Activated CD4-positive, alpha-beta memory T cell treated with anti-CD3 and anti-CD28 coated beads, Interleukin-2, amount 10 ng/mL, durations not matched to agents 7 days and 5 days (primary cell): ENCODE measurements at places on chromosomes 12 and 14. TPM values are rescaled to one million over a fixed set of nuclear protein-coding genes. Genes with fewer than 3 reads are reported as not detected.

DNA sequence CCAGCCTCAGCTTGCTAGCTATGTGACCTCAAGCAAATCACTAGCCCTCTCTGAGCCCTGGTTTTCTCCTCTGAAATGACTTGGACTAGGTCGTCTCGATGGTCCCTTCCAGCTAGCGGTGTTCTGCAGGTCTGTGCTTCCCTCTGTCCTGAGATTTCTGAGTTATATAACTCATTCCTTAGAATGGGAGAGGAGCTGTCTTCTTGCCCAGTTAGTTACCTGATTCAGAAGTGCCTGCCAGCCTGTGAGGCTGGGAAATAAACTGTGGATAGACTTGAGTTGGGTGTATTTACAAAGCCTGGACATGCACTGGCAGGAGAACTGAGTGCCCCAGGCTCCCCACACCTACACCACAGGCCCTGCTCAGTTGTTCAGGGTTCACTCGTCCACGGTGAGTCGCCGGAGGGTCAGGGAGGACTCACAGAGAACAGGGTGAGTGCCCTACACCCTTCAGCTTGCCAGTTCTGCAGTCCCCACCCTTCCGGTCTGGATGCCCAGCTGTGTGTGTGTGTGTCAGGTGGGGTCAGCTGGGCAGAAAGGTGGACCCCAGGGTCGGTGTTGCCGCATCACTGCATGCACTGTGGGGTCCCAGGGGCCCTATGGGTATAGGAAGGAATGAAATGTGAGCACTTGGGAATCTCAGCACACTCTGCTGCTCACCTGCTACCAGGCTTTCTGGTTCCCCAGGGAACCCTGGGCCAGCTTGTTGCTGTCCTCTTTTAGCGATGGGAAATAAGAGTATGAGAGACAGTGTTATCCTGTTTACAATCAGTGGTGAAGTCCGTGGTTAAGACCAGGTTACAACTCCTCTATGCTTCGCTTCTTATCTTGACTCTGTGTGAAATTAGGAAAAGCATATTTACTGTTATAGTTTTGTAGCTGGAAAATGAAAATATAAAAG lies 348.2 kb downstream of the DPF3 start:
- peaks cover 4% of the 10 kb centered on the region for H3K36me3 ChIP-seq
- no peak for DNase-seq
- H3K4me1 ChIP-seq = peaks cover 37% of the 10 kb centered on the region
- no peak overlapping the region for H3K4me3 ChIP-seq
- H3K27me3 ChIP-seq = peaks cover 44% of the 10 kb centered on the region

GRCh38 chr12:22103418-22103817 lies 57.4 kb downstream of the CMAS start:
- no peaks in the 10 kb centered on the region for H3K27me3 ChIP-seq
- H3K36me3 ChIP-seq = no peaks in the 10 kb centered on the region
- no peak for DNase-seq
- H3K4me1 ChIP-seq = peaks cover 12% of the 10 kb centered on the region
- H3K27ac ChIP-seq = no peak overlapping the region

Gene BATF
- total RNA-seq = 66.1 TPM

DNA sequence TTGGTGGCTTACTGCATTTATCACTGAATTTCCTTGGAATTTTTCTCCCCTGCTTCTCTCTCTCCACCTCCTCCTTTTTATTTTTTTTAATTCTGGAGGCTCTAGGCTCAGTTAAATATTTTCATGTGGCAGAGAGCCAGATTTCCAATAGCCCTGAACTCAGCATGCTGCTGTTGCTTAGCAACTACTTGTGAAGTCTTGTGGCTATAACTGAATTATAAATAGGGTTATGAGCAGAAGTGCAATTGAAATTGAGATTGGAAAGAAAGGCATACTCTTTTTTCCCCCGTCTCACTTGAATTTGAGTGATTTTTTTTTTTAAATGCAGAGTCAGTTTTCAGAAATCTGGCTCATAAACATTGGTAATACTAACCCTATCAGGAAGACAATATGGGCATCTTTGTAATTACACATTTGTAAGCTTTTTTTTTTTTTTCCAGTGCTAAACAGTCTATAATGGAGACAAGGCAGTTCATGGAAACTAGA lies 38.3 kb downstream of the ATF7IP start:
- peak overlapping the region; percentile 38 for H3K27ac ChIP-seq
- H3K27me3 ChIP-seq = no peaks in the 10 kb centered on the region

DNA sequence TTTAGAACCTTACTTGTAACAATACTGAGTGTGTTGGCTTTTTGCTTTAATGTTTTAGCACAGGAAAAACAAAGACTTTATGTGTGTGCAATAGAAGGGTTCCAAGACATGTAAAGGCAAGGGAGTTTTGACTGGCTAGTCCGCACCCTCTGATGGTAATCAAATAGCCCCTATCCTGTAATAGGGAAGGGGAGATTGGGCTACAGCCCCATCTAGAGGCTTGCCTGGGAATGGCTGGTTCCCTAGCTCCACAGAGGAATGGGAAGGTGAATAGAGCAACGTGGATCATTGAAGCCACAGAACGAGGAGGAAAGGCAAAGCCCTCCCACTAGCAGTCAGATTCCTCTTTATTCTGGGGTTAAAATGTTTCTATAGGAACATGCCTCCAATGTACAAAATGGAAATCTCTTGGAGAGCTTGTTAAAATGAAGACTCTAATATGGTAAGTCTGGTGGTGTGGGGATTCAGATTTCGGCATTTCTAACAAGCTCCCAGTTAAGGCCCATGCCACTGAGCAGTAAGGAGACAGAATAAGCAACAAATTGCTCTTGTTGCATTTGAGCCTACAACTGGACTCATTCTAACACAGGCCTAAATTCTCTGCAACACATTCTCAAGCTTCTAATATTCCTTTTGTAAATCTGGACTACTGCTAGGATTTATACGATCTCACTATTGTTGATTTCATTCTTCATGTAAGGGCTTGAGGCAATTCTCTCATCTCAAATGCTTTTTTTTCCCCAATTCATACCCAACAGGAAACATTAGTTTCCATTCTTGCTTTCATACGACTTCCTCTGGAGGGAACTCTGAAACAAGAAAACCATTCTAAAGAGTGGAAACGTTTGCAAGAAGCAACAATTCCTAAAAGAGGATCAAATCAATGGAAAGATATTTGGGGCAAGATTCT lies 57.1 kb downstream of the NIN start:
- H3K27me3 ChIP-seq = no peaks in the 10 kb centered on the region
- no peak overlapping the region for H3K4me3 ChIP-seq
- peak; percentile 29 for DNase-seq
- no peak overlapping the region for H3K27ac ChIP-seq
